ENCODE measurements at places on chromosomes 16 and 17.

- peak; percentile 23 for DNase-seq
Observed at GRCh38 chr16:85393674-85394451, 219.3 kb upstream of the GSE1 start.

DNA sequence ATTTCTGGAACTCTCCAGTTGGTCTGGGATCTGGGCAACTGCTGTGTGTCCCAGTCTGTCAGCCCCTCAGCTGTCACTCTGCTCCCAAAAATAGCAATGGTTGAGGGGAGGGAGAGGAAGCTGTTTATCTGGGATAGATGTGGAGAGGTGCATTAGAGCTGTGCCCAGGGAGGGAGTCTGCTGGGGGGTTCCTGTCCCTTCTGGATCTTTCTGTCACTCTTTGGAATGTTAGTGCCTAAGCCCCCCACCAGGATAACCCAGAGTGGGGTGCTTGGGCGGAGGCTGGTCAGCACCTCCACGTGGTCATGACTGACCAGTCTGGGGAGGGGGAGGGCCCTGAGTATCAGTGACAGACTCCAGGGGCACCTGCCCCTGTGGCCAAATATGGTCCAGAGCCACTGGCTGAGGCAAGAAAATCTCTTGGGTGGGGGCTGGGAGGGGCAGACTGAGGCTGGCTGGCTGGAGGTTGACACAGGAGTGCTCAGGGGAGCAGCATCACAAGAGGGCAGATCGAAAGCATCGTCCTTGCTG is at the start of gene UNC45B:
Gene UNC45B (plus strand): TSS at position 443 of the 531 bp plus-strand sequence. CDS start 447 bp downstream, outside the sequence.
- DNase-seq: no peak

DNA sequence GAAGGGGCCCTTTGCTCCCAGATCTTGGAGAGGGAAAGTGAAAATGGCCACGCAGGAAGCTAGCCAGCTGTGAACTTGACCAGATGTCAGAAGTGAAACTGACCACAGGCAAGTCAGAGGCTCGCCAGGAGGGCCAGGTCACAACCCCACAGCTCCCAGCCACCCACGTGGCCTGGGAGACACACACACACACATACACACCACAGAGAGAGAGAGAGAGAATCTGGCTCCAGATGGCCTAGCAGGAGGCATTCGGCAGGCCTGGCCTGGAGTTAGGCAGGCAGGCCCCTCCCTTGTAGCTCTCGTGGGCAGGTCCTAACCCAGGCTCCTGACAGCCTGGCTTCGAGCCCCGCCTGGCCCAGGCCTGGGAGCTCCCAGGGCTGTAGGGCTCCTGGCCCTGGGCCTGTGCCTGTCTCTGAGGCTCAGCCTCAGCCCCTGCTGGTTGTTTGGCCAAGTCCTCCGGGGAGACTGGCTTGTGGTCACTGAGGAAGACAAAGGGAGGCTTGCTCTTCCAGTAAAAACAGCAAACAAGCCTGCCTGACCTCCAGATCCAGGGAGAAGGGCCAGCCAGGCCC is 20.2 kb downstream of the NGFR start:
- DNase-seq: peak; percentile 46

DNA sequence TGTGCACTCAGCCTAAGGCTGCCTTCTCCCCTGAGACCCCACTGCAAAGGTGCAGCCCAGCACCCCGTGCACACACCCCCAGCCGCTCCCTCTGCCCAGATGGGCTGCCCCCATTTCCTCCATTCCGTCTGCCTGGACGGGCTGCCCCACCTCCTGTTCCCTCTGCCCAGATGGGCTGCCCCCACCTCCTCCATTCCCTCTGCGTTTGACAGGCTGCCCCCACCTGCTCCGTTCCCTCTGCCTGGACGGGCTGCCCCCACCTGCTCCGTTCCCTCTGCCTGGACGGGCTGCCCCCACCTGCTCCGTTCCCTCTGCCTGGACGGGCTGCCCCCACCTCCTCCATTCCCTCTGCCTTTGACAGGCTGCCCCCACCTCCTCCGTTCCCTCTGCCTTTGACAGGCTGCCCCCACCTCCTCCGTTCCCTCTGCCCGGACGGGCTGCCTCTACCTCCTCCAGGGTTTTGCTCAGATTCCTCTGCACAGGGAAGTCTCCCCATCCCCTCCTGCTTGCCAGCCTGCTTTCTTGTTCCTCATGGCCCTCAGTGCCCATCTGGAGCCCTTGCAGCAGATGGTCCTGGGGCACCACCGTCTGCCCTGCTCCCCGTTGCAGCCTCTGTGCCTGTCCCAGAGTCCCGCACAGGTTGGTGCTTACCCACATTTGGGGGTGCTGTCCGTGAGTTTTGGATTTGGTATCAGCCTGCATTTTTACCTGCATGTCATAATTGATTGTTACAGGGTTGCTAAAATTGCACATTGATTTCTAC is 23.4 kb upstream of the IL17C start:
- DNase-seq: no peak

DNA sequence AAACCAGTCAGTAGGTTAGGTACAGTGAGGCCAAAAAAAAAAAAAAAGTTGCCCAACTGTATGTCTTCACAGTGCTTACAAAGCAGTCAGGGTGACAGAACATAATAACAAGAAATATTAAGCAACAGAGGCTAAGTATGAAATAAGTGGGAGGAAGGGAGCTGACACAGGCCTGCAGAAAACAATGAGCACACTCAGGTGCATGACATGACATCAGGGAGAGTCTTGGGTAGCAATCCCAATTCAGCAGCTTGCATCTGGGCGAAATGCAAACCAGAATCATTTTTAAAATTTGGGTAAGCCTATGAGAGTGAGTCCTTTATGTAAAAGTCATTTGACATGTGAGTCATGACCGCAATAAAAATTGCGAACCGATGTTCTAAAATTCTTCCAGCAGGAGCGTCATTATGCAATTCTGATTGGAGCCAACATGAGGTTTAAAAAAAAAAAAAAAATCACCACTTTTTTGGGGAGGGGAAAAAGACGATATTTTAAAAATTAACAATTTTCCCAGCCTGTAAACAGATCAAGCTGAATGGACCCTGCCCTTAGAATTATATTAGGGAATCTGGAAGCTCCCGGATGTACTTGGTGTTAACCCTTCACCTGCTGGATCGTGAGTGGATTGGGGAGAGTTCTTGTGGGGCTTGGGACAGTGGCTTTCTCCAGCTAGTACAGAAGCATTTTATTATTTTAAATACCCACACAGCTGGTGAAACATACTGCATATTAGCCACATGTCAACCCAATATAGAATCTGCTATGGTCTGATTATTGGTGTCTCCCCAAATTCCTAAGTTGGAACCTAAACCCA is 127.9 kb downstream of the NPIPB5 start:
- peak; percentile 92 for DNase-seq

DNA sequence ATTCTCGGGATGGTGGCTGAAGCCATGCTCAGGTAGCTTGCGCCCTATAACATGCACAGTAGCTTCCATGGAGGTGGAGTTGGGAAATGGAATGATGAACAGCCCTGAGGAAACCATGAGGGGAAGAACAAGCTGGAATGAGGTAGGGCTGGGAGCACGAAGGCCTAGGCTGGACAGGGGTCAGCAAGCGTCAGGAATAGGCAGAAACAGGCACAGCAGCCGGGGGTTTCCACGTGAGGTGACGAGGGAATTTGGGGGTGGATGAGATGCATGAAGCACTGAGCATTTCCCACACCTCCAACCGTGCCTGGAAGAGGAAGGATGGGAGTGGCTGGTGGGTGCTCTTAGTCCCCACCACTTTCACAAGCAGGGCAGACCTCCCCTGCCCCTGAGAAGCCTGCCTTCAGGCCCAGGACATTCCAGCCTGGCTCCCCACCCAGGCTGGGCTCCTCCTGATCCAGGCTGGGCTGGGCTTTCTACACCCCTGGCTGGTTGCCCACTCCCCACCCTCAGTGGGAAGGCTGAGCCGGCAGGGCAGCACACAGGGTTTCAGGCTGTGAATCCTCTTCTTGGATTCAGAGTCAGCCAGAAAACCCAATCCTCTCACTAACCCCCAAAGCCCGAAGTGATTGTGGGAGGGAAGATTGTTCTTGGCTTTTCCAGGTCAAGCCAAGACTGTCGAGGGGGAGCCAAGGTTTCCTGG is 21.9 kb downstream of the PLEKHG4 start:
- DNase-seq: no peak

GRCh38 chr16:84414789-84415326 is 46.5 kb downstream of the ATP2C2 start:
- DNase-seq: no peak

- no peak for DNase-seq
Observed at GRCh38 chr16:13289515-13289914, 388.1 kb downstream of the SHISA9 start.

DNA sequence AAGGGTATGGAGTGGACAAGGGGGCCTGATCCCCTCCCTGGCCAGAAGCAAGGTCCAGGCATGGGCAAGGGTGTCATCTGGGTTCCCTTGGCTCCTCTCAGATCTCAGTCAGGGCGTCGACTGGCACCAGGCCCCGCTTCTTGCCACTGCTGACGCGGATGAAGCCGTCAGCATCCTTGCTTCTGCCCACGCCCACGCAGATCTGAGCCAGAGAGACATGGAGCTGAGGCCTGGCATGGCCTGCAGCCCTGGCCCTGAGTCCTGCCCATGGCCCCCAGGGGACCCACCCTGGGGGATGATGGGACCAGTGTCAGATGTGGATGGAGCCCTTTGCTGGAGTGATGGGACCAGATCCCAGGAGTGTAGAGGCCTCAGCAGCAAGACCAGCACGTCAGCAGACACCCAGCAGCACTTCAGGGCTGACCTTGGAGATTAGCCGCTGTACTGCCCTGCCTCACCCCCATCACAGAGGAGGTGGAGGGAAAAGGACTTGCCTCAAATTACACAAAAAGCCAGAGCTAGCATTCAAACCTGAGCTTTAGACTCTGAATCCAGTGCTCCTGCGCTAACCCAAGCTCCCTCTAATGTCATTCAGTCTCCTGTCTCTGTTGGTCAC is 12.2 kb downstream of the RPL19 start:
- no peak for DNase-seq

GRCh38 chr17:66970797-66971196 is 6.3 kb downstream of the CACNG4 start:
- no peak for DNase-seq

- DNase-seq: no peak
Observed at GRCh38 chr17:80782536-80783427, 208.9 kb upstream of the CHMP6 start.

DNA sequence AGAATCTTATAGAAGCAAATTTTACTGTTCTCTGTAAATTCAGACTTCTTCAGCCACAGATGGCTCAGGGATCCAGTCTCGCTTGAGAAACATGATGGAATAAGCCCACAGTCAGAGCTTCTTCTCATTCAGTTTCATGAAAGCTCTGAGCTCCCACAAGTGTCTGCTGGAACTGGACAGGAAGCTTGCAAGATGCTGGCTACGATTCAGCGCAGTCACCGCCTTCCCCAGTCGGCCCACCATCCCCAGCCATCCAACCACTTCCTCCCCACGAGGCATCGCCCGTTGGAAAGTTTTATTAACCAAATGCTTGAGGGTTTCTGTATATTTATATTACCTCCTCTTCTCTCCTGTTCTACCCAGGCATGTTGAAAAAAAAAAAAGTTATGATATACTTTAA is 171.7 kb downstream of the ZFHX3 start:
- no peak for DNase-seq

- no peak for DNase-seq
Observed at GRCh38 chr17:8360260-8360659, 16.2 kb downstream of the KRABD2 start.

DNA sequence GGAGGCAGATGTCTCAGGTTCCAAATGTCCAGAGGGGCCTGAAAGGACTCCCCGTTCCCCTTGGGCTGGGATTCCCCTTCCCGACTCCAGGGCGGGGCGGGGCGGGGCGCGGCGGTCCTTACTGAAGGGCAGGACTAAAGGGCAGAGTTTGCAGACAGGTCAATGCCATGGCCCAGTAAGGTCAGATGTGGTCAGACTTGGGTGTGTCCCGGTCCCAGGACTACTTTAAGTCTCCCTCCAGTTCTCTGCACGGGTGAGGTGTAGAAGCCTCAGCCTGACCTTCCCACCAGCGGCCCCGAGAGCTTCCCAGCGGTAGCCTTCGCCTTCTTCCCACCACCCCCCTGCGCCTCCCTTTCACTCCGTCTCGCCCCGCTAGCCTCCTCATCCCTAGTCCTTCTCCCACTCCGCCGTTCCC is 532 bp downstream of the KDM6B start:
- no peak for DNase-seq

- DNase-seq: no peak
Observed at GRCh38 chr17:78525511-78526160, 51.6 kb downstream of the DNAH17 start.

GRCh38 chr17:72353502-72353901 is 232.7 kb downstream of the SOX9 start:
- DNase-seq: no peak

DNA sequence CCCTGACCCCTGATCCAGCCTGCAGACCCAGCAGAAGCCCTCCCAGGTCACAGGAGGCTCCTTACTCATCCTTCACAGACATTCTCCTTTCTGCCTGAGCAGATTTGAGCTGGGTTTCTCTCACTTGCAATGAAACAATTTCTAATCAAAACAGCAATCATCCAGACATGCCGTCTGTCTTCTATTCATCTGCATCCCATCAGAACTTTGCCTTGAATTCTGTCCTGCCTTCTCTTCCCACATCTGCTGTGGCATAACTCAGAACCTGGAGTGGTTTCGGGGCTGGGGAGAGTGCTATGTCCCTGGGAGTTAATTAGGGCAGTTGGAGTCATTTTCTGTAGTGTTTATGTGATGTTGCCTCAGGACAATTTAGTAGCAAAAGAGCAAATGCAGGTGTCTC is 278.6 kb downstream of the CBLN1 start:
- DNase-seq: no peak

DNA sequence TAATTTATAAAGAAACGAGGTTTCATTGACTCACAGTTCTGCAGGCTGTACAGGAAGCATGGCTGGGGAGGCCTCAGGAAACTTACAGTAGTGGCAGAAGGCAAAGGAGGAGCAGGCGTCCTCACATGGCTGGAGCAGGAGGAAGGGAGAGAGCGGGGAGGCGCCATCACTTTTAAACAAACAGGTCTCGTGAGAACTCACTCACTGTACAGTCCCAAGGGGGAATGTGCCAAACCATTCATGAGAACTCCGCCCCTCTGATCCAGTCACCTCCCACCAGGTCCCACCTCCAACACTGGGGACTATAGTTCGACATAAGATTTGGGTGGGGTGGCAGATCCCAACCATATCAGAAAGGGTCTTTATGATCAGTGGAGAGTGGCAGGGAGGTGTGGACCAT is 392.4 kb upstream of the TNRC6C start:
- DNase-seq: no peak

All from PC-3 (cell line).